ENCODE measurements at places on chromosomes 6 and 20. TPM values are rescaled to one million over a fixed set of nuclear protein-coding genes. Genes with fewer than 3 reads are reported as not detected.

- no peak for DNase-seq
Observed at GRCh38 chr6:140597181-140597580, 1222.7 kb upstream of the CITED2 start.

DNA sequence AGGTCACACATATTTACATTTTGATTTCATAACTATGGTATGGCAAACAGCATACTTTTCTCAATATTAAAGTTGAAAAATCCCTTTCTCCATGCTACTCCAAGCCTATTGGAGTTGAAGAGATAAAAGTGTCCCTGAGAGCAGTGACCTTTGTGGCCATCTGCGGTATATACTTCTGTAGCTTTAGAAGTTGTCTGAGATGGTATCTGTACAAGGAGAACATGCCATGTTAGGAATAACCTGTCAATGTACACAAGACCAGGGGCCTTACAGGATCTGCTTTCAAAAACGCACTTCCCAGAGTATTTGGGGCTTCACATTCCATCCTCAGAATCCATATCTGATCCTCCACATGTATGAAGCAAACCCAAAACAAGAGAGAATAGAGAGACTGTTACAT, 226.7 kb downstream of the MEI4 start:
- no peak for DNase-seq

GRCh38 chr20:38723017-38723847, 1.1 kb upstream of the SLC32A1 start:
- DNase-seq = peak; percentile 19

DNA sequence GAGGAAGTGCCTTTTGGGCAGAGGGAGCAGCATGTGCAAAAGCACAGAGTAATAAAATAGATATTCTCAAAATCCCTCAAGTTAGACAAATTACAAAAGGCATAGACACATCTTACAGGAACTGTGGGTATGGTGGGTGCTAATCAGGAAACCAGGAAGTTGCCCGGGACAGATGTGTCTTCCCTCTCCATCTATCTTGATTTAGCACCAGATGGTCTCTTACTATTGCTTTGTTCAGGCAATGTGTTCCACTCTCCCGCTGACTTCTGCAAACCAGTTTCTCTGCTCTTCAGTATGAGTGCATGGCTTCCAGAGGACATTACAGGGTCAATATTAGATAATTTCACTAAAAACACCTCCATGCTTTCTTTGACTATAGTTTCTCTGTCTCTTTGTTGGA, 13.2 kb downstream of the CITED2 start:
- DNase-seq = no peak

DNA sequence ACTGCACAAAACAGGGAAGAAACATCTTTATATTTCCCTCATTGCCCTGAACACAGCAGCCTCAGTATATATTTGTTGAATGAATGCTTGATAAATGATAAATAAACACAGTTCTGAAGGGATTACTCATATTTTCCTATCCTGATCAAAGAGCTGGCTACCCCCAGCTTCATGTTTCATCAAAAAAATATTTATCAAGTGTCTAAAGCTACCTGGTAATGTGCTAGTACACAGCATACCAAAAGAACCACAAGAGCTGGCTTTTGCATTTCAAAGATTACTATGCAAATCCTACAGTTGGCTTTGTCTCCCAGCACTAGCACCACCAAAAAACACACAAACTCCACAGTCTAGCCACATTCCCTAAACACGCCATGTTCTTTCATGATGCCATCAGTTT, 130.0 kb downstream of the BTBD9 start:
- peak; percentile 17 for DNase-seq

DNA sequence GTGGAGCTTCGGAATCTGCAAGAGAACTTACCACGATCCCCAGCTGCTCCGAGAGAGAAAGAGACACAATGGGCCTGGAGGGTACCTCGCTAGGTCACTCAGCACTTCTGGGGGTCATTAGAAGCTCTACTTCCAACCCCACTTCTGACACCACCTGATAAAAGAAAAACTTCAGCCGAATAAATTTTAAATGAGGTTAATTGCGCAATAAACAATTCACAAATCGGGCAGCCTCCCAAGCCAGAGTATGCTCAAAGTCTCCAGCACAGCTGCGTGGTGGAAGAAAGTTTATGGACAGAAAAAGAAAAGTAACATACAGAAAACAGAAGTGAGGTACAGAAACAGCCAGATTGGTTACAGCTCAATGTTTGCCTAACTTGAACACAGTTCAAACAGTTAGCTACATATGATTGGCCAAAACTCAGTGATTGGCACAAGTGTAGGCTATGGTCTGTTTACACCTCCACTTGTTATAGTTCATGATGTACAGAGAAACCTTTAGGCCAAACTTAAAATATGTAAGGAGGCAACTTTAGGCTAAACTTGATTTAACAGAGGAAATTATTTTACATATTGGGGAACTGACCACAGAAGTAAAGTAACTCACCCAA, 52.6 kb downstream of the COL11A2 start:
- DNase-seq = no peak

The HLA-B gene
- total RNA-seq = 415 TPM

The MEP1A gene
- total RNA-seq = not detected

The DPPA5 gene
- total RNA-seq = not detected

The CLVS2 gene
- under 0.01 TPM for total RNA-seq

The LY6G5B gene
- total RNA-seq = 0.91 TPM

The LST1 gene
- total RNA-seq = 0.09 TPM
